Frontal cortex (tissue), 4 donors: ENCODE measurements at places on chromosomes 2 and 18.

DNA sequence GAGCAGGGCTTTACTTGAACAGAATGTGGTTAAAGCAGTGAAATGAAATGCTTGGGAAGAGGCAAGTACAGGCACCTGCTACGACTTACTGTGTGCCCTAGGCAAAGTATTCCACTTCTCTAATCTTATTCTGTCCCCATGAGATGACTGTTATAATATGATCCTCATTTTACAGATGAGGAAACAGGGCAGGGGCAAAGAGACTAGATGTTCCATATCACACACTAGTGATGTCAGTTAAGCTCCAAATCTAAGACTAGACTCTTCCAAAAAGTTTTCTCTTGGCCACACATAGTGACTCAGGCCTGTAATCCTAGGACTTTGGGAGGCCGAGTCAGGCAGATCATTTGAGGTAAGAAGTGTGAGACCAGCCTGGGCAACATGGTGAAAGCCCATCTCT, 235.0 kb downstream of the SETBP1 start:
- no peak for DNase-seq

- DNase-seq = peak; percentile 13
Observed at GRCh38 chr2:207474863-207475485, 54.8 kb upstream of the CREB1 start.

DNA sequence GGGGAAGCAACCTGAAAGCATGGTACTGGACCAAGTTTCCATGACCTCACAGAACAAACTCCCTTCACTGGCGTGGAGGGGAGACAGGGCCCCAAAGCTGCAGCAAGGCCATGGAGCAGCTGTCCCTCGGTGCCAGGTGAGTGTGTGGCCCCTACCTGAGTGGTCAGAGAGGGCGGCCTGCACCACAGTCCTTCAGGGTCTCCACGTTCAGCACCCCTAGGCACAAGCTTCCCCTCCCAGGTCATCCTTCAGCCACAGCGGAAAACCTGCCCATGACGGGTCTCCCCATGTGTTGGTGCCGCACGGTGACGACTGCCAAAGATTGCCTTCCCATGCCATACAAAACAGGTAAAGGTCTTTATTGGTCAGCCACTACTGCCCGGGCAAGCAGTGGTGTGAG, 201.6 kb downstream of the MGAT5 start:
- no peak for DNase-seq

- no peak for DNase-seq
Observed at GRCh38 chr18:24913507-24914170, 438.3 kb downstream of the ZNF521 start.

DNA sequence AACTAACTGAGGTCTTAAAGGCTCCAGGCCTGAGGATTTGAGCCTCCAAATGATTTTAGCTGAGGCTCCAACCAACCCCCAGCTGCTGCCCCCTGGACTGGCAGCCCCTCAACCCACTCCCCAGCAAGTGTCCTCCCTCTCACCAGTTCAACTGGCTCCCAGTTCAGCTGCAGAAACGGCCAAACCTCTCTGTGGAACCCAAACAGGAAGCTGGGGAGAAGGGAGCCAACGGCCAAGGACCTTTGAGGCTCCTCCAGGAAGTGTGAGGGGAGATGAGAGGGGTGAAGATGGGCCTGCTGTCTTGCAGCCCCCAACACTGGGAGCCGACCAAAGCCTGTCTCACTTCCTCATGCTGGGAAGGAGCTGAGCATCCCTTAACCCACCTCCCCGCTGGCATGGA, 24.9 kb downstream of the ZFP36L2 start:
- DNase-seq = no peak

GRCh38 chr18:9495465-9495864, 20.2 kb downstream of the RALBP1 start:
- DNase-seq = no peak

DNA sequence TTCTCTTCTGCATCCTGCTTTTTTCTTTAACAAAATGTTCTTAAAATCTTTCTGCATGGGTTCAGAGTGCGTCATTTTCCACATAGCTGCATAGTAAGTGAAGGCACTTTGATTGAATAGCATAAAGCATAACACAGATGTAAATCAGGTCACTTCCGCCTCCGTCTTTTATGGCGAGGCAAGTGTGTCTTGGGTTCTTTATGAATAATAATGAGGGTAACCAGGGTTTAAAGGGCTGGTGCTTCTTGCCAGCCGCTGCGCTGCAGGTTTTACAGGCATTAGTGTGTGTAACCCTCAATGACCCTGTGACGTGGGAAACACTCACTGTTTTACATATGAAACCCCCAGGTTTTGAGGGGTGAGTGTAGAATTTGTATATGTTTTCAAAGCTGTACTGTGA, 164.2 kb downstream of the MYT1L start:
- DNase-seq = no peak

DNA sequence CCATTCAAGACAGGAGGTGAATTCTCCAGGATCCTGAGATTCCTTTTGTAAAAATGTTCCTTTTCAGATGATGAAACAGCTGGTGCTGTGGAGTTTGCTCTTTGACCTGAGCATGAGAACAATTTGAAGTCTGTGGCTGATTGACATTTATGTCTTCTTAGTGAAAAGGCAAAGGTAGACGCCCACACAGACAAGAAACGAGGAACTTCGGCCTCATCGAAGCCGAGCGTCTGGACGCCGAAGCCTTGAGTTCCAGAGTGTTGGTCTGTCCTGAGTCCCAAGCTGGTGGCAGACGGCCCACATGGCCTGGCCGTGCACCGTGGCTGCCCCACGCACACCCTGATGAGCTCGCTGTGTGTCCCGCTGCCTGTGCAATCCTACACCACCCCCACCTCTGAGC, 20.7 kb upstream of the SNTG2 start:
- DNase-seq = no peak

GRCh38 chr2:120344976-120345581, 857 bp upstream of the INHBB start:
- DNase-seq = no peak

DNA sequence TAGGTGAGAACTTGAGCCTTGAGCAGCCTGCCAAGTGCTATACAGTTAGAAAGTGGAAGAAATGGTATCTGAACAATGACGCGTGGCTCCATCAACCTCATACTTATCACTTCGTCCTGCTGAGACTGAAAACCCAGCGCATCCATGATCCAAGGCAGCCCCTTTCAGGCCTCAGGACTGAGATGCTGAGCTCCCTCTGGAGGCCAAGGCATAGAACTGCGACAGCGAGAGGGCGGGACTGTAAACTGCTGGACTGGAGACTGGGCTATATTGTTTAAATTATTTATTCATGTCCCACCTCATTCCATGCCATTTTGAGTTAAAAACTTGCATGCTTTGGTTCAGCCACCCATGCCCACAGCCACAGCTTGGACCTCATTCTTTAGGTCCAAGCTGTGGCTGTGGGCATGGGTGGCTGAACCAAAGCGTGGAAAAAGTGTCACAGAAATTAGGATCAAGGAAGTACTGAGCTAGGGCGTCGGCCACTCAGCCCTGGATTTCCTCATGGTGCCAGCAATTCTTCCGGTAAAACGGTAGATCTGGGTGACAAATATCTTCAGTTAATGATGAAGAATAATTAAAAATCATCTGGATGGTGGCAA, 195.5 kb downstream of the L3MBTL4 start:
- no peak for DNase-seq

DNA sequence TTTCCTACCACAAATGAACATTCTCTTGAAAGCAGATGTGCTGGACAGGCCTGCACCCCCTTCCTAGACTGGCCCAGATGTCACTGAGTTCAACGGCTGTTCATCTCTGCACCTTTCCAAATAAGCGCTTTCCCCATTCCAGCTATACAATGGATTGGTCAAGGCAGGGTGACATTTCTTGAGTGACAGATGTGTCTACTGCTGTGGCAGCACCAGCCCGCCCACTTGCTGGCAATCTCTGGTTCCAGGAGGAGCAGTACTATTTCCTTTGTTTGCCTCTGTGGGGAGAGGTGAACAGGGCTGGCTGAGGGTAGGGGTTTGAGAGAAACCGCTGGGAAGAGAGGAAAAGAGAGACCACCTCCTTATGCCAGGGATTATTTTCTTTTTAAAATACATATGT, 269.5 kb upstream of the POU3F3 start:
- no peak for DNase-seq

DNA sequence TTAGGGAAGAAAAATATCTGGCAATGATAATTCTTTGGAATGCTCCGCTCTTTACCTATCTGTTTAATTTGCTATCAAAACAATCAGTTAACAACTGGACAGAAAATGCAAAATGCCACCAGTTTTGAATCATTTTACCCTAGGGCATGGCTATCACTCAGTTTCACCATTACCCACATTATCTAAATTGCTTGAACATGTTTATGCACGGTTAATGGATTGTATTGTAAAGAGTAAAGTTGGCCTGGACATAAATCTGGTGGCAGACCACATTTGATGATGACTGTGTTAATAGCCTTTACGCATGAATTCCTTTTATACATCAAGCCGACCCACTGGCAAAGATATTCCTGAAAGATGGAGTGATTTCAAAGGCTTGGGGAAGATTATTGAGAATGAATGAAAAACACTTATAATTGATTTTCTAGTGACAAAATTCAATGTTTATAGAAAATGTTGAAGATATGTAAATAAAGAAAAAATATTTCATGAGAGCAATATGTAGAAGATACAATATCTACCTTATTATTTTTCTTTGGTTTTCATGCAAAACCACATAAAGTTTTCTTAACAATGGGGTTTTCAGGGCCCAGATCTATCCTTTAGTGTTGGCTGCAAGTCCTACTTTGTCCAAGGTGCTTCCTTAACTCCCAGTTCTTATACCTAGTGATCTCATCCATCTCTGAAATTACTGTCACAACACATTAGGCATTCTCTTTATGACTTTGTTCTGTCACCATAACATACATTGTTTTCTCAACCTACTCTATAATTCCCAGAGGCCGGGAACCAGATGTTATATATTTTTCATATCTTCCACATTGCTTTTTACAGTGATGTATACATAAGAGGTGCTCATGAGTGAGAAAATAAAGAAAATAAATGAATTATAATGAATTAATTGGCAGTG, 265.1 kb downstream of the RIT2 start:
- no peak for DNase-seq

GRCh38 chr2:120005834-120006521, 6.9 kb upstream of the EPB41L5 start:
- DNase-seq = no peak

GRCh38 chr2:62074233-62074632, 121.7 kb upstream of the B3GNT2 start:
- DNase-seq = no peak

DNA sequence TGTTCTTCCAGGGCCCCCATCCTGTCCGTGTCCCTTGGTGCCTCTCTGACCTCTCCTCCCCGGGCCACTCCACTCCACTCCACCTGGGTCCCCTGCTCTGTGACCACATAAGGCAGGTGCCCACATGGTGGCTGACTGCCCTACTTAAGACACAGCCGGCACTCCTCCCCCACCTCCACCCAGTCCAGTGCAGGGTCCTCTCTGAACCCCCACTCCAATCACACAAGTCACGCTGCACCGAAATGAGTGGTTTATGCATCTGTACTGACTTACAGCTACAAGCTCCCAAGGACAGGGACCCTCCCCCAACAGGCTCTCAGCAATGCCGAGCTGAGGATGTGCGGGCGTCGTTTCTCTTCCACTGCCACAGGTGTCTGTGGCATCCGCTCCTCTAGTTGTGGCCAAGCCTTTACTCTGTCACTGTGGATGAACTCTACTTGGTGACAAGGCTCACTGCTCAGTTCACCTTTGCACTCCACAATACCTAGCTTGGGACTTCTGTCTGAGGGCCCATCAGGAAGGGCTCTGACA, 48.3 kb downstream of the TFCP2L1 start:
- DNase-seq = no peak

- no peak for DNase-seq
Observed at GRCh38 chr2:172783165-172783898, 47.7 kb downstream of the RAPGEF4 start.

GRCh38 chr2:224869601-224870233, 153.6 kb upstream of the CCDC195 start:
- DNase-seq = no peak

- DNase-seq = no peak
Observed at GRCh38 chr2:191832668-191833067, 14.2 kb downstream of the CAVIN2 start.

DNA sequence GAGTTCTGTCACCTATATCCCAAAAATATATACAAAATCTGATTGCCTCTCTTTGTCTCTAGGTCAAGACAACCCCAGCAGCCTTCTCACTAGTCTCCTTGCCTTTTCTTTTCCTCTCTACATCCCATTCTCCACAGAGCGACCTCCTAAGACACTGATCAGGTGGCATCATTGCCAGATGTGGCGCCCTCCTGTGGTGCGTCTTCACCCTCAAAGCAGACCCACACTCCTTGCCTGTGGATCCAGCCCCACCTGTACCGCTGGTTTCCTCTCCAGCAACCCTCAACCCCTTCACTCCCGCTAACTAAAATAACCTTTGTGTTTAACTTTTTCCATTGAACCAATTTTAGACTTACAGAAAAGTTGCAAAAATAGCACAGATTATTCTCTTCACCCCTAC, 273.3 kb downstream of the GLI2 start:
- DNase-seq = no peak

DNA sequence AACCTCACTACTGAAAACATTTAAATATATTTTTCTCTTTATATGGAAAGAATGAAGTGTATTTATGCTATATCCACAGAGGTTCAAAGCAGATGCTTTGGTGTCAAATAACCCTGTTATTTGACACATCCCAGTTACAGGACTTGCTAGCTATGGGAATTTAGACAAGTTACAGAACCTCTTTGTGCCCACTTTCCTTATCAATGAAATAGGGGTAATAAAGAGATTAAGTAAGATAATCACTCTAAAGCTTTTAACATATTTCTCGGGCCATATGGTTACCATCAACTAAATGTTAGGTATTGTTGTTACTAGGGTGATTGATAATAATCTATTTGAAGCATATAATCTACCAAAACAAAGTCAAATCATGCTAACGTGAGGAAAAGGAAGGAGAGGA, 1660.6 kb upstream of the NXPH2 start:
- no peak for DNase-seq

- DNase-seq = no peak
Observed at GRCh38 chr18:49655266-49656072, 93.6 kb downstream of the LIPG start.

DNA sequence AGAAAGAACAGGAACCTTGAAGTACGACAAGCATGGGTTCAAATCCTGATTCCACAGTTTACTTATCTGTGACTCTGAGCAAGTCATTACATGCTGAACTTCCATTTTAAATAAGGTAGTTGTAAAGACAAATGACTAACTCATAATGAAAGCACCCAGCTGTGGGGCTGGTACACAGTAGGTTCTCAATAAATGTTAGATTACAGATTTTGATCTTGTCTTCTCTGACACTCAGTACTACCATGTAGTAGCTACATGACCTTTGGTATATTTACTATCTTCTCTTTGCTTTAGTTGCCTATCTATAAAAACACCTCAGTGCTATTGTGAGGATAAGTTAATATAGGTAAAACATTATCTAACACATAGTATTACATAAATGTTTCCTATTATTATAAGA, 3.2 kb downstream of the TRAK2 start:
- DNase-seq = no peak

GRCh38 chr18:3667255-3668137, 217.5 kb downstream of the TGIF1 start:
- DNase-seq = no peak

DNA sequence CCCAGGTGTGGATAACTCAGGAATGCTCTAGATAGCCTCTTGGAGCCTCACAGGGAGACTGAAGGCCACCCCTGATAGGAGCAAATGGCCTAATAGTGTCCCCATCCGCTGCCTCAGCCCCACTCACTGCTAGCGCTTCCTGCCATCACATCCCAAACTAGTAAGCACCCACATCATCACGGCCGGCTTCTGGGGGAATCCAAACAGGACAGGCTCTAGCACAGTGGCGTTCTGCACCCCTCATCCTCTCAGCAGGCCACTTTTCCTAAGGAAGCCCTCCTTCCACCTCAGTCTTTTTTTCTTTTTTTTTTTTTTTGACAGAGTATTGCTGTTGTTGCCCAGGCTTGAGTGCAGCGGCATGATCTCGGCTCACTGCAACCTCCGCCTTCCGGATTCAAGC, 6.3 kb upstream of the AMER3 start:
- no peak for DNase-seq
